ENCODE measurements at places on chromosomes 12 and 14.

DNA sequence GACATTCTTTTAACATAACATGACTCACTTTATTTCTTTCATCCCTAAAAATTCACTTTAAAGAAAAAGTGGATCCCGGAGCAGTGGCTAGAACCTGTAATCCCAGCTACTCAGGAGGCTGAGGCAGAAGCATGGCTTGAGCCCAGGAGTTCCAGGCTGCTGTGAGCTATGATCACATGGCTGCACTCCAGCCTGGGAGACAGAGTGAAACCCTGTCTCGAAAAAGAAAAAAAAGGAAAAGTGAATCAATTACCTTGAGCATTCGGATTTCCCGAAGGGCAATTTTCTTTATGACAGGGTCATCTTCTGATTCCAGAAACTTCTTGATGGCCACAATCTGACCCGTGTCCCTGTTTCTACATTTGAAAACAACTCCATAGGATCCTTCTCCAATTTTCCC is 1.2 kb downstream of the CDKL1 start:
- no peak for DNase-seq

- DNase-seq: no peak
These were observed 13.0 kb upstream of the NUP107 start for GRCh38 chr12:68673788-68674187.

GRCh38 chr14:50333014-50333509 is 20.9 kb downstream of the DMAC2L start:
- no peak for DNase-seq

GRCh38 chr14:27253966-27254365 is 656.1 kb upstream of the NOVA1 start:
- no peak for DNase-seq

GRCh38 chr14:97156705-97157104 is 359.5 kb downstream of the VRK1 start:
- DNase-seq: no peak

All from stimulated activated CD8-positive, alpha-beta memory T cell treated with anti-CD3 and anti-CD28 coated beads, Interleukin-15, amount 100 ng/mL, for 24 hours (primary cell).